ENCODE measurements at places on chromosomes 4 and X.

DNA sequence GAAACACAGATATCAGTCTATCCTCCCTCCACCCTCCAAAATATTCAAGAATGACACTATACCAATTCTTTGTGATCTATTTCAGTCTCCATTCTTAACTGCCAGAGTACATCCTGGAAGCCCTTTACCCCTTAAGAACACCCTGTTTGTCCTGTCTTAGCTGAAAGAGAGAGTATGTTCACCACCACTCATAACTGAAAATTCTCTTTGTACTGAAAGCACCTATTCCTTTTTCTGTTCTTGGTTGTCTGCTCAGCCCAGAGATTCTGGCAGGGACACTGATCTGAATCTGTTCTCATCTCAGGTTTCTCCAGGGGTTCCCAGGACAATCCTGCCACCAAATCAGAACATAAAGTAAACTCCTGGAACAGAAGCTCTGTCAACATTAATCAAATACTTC lies 25.4 kb upstream of the EREG start:
- no peak for DNase-seq

DNA sequence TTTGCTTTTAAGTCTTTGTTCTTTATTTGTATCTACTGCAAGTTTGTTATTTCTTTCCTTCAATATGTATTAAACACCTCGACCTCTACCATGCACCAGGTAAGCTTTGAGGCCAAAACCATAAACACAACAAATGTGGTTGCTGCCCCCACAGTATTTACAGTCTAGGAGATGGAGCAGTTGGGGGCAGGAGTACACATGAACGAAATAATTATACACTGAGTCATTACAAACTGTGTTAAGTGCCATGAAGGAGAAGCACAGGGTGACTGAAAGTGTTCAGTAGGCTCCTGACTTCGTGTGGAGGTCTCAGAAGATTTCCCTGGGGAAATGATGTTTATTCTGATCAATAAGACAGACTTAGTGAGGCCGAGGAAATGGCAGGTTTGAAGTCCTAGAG lies 30.3 kb downstream of the SLC25A43 start:
- DNase-seq: no peak

GRCh38 chr4:183321079-183321478 lies 1.0 kb upstream of the CLDN22 start:
- no peak for DNase-seq

DNA sequence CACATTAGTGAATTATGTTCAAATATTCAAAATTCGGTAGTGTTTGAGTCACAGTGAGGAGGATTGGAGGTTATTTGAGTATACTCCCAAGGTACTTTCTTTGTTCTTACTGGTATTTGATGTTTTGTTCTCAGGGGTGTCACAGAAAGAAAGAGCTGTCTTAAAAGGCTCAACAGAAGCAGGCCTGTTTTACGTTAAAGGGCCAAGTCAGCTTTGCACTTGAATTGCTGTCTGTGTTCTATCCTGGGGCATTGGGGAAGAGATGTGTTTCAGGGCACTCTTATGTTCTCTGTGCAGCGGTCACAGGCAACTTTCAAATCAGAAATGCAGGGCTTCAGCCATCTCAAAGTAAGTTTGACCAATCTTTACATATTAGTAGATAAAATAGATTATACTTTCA lies 1113.1 kb upstream of the LCORL start:
- no peak for DNase-seq

DNA sequence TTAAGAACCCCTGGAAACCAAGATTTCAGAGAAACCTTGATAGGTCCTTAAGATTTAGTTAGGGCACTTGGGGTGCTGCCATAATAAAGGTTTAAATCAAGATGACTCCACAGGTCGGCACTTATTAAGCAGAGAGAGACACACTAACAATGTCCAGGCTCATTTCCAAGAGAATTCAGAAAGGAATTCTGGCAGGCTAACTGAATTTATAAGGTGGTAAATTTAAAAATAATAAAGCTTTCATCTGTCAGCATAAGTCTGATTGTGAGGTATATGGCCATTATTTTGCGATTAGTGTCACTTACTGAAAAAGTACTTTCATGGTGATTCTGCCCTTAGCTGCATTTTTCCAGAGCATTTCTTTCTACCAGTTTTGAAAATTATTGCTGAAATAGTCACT lies 472.7 kb downstream of the ARAP2 start:
- no peak for DNase-seq

GRCh38 chrX:70453024-70453618 lies 8.5 kb downstream of the DLG3 start:
- no peak for DNase-seq

DNA sequence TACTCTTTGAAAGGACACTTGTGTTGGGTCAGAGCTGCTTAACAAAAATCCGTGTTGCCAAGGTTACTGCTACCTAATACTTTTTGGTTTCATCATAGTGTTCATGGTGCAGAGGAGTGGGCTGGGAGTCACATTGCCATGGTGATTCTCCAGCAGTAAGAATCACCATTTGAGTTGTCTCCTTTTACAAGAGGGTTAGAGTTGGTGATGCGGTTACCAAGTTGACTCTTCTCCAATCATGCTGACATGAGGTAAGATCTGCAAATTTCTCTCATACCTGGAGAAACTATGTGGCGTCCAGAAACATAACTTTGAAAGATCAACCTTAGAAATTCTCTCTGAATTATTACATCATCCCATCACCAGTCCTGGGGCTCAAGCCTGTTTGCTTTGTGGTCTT lies 242.9 kb upstream of the CNKSR2 start:
- DNase-seq: no peak

GRCh38 chrX:140065961-140066662 lies 100.8 kb upstream of the CXorf66 start:
- DNase-seq: no peak

DNA sequence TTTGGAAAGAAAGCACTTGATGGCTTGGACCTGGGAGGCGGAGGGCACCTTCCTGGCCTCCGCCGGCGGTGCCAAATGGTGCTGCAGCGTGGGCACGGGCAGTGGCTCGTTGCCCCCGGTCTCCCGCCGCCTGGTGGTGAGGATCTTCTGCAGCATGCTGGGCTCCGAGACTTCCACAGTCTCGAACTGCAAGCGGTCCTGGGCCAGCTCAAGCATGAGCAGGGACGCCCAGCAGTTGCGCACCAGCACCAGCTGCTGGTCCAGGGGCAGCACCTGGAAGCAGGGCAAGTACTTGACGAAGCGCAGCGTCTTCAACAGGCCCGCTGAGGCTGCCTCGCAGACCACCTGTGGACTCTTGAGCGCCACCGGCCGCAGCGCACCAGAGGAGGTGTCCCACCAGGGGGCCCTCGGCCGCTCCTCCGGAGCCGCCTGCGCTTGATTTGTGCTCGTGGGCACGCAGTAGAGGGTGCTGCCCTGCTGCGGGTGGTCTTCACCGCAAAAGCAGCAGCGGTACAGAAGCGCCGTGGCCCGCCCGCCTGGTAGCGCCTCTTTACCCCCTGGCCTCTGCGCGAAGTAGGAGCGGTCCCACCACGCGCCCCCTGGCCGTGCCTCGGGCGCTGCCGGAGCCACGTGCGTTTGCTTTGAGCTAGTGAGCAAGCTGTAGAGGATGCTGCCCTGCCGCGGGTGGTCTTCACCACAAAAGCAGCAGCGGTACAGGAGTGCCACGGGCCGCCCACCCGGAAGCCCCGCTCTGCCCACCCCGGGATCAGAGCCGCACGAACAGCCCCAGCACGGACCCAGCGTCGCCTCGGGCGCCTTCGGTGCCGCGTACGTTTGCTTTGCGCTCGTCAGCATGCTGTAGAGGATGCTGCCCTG lies 689 bp downstream of the NR0B1 start:
- DNase-seq: no peak

DNA sequence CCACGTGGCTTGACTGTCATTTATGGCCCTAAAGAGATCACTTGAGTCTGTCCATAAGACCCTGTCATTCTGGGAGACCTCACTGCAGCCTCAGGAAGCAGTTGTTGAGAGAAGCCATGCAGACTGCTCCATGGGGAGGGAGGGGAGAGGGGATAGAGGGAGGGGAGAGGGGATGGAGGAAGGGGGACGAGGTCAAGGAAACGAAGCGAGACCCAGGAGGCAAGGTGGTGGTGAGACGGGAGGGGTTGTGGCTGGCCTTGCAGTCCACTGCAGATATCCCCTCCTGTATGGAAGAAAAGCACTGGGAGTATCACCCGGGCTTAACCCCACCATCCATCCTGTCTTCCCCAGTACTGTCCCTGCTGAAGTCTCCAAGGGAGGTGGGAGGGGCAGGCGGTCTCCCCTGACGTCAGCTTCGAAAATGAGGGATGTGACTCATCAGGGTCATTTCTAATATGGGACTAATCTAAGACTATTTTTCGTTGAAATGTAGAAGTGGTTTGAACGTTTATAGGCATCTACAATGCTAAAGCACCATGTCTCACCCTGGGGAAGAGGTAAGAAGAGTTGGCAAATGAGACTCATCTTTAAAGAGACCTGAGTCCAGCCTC lies 5.6 kb downstream of the TMEM255A start:
- DNase-seq: no peak

DNA sequence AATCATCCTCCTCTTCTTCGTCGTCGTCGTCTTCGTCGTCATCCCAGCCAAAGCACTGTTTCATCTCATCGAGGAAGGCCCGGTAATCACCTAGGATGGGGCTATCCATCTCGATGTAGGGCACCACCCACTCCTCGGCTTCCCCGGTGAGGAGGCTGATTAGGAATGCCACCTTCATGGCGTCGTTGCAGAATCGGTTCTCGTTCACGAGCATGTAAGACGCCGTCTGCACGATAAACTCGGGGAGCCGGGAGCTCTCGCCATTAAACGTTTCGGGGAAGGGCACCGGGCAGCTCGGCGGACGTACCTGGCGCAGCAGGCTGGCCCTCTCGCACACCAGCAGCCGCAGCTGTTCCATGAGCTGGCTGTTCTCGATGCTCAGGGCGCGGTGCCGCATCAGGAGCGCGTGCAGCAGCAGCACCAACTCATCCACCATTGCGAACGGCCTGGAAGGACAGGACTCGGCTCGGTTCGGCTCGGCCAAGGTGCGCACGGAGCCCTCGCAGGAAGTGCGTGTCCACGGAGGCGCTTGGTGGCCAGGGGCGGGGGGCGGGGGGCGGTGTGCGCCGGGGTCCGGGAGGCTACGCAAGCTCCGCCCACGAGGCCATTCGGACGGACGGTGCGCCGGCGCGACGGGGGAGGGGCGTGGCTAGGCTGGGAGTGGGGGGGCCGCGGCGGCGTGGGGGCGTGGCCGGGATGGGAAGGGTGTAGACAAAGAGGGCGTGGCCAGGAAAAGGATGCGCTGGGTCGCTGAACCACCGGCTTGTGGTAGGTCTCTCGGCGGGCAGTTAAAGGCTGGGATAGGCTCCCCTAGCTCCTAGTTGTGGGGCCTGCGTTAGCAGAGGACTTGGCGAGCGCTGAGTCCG lies at the start of gene LDOC1:
Gene LDOC1, minus strand, starts transcription at position 544 of the 866 bp plus-strand sequence. Its CDS starts 108 bp downstream, at position 436.
- peak; percentile 75 for DNase-seq

- DNase-seq: no peak
Measured at GRCh38 chr4:121950680-121951520, 960 bp downstream of the TRPC3 start.

DNA sequence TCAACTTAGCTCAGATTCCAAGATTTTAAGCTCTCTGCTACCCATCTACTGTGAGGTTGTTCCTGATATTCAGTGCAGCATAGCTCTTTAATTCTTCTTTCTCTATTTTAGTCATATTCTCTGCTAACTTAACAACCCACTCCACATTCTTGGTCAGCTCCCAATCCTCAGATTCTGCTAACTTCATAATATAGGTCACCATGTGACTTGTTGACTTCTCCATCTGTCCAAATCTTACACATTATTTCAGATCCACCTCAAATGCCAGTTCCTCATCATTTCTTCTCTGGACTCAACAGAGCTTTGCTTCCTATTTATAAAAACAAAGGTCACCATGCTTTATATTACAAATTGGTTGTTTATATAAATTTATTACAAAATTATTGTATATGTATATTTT lies 29.3 kb upstream of the RXFP1 start:
- DNase-seq: no peak

DNA sequence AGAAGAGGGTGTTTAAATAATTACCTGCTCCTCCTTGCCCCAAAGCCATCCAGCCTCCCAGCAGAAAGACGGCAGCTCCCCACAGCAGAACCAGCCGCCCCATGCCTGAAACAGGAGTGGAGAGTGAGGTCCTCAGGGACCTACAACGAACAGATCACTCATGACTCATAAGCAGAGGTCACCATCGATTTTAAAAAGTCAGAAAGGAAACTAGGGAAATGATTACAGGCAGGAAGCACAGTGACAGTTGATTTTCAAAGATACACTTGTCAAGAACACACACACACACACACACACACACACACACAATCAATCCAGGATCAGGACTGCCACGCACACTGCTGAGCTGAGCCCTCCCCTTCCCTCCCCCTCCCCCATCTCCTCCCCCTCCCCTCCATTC lies at the start of gene CRLF2:
Gene CRLF2, minus strand, starts transcription at position 118 of the 400 bp plus-strand sequence. Its CDS starts 15 bp downstream, at position 103.
- peak; percentile 44 for DNase-seq

GRCh38 chr4:5168891-5169290 lies 117.6 kb downstream of the STK32B start:
- DNase-seq: no peak

GRCh38 chrX:116009346-116009745 lies 161.2 kb upstream of the AGTR2 start:
- DNase-seq: no peak

DNA sequence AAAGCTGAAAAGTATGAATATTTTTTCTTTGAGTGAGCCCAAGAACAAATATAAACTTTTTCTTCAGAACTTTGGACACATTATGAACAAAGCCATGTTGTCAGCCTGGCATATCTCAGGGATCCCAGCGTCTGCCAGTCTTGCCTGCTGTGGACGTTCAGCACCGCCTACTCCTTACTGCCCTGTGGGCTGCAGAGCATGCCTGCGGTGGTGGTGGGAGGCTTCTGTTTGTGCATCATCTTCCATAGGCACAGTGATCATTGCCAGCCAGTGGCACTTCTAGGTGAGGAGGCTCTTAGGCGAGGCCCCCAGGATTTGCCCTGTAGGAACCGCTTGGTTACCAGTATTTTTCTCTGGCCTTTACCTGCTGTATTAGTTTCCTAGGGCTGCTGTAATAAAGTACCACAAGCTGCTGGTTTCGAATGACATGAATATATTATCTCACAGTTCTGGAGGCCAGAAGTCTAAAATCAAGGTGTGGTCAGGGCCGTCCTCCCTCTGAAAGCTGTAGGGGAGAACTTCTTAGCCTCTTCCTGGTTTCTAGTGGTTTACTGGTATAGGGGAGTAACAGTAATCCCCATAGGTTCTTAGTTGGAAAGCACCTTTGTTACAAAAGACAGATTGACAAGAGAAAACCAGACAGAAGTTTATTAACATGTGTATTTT lies 15.4 kb downstream of the ANXA3 start:
- no peak for DNase-seq

Data from CD4-positive, alpha-beta T cell treated with Interleukin-15 for 4 hours (primary cell).